ENCODE measurements at places on chromosomes 5 and 9.

- no peak for DNase-seq
Measured at GRCh38 chr5:62155988-62156387, 150.0 kb upstream of the KIF2A start.

GRCh38 chr9:136776947-136777346 lies 12.6 kb upstream of the LCN15 start:
- DNase-seq = no peak

GRCh38 chr5:39475881-39476842 lies 51.4 kb upstream of the DAB2 start:
- no peak for DNase-seq

DNA sequence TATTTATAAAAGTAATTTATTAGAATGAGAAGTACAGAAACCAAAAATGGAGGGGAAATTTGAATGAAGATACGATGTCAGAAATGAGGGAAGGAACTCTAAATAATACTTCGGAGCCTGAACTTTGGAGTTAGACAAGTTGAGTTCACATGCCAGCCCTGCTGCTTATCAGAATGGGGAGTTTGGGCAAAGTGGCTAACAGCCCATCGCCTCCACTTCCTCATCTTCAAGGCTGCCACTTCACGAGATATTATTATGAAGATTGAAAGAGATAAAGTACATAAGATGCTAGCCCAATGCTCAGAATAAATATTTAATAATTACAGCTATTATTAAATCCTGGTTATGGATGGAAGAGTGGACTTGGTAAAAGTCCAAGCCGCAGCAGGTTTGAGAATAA lies 56.2 kb upstream of the ABCA1 start:
- no peak for DNase-seq

DNA sequence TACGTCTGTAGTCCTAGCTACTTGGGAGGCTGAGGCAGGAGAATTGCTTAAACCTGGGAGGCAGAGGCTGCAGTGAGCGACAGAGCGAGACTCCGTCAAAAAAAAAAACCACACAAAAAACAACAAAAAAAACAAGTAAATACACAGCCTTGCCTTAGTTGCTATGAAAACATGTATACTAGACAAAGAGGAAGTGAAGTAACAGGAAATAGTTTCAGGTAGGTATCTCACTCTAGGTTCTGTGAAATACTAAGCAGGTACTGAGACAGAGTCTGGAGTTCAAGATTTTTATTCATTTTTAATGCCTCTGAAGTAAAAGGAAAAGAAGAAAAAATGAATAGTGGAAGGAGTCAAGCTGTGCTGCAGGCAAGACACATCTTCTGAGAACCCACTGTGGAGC lies 687.9 kb upstream of the RGMB start:
- no peak for DNase-seq

- no peak for DNase-seq
Measured at GRCh38 chr5:65854925-65855324, 71.5 kb upstream of the ERBIN start.

DNA sequence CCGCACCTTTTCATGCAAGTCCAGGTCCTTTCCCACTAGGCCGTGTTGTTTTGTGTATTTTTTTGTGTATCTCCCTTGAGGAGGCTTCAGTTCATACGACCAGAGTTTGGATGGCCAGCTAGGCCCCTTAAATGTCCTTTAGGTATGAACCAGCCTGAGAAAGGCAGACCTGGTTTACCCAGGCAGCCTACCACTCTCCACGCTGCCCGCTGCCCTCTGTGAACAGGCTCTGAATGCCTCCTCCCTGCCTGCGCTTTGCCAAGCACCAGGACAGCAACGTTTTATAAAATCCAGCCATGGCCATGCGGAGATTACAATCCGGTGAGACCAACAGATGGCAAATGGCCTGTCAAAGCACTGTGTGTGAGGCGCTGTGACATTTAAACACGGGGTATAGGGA lies 626 bp upstream of the CLTB start:
- no peak for DNase-seq

DNA sequence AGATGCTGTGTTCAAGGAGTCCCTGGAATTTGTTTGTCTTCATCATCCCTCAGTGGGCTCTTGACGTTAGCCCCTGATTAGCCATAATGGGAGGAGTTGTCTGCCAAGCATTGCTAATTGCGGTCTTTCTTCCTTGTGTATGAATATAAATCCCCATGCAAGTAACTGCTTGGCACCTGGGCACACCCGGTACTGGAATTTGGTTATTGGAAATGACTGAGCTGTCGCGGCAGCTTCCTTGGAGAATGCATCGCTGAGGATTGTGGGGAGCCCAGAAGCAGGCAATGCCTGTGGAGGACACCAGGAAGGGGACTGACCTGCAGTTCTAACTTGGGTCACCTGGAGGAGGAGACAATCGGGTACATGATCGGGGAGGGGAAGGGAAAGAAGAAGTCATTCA lies 53.3 kb upstream of the CTSL start:
- DNase-seq = no peak

GRCh38 chr9:136726631-136727191 lies 14.3 kb downstream of the DIPK1B start:
- DNase-seq = peak; percentile 81

GRCh38 chr5:160769301-160769700 lies 82.7 kb downstream of the ATP10B start:
- DNase-seq = no peak

DNA sequence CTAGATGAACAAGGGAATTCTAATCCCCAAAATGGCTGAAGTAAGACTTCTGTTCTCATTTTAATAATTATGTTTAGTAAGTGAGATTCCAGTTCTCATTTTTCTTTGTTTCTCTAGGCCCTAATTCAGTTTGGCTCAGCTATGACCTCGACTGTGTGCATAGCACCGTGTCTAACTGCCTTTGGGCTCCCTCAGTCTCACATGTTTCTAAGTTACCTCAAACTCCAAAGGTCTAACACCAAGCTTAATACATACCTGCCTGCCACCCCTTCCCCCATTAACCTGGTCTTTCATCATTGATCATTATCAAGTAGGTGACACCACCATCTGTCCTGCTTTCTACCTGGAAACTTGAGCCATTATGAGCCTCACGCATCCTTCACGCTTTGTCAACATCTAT lies 273.2 kb downstream of the SAXO1 start:
- no peak for DNase-seq

- no peak for DNase-seq
Measured at GRCh38 chr5:131763968-131764367, 32.8 kb downstream of the FNIP1 start.

- DNase-seq = no peak
Measured at GRCh38 chr5:78647351-78647818, 1.2 kb downstream of the LHFPL2 start.

DNA sequence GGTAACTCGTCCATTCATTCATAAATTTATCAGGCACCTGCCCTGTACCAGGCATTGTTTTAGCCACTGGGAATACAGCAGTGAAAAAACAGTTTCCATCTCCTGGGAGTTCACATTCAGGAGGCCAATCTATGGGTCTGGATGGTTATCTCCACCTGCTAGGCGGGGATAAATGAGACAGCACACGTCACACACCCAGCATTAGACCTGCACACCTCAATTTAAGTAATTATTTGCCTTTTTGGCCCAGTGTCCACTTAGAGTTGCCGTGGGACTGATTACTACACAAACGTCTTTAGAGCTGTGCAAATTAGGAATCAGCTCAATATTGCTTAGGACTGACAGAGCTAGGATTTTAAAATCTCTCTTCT lies 46.1 kb downstream of the STK10 start:
- no peak for DNase-seq

DNA sequence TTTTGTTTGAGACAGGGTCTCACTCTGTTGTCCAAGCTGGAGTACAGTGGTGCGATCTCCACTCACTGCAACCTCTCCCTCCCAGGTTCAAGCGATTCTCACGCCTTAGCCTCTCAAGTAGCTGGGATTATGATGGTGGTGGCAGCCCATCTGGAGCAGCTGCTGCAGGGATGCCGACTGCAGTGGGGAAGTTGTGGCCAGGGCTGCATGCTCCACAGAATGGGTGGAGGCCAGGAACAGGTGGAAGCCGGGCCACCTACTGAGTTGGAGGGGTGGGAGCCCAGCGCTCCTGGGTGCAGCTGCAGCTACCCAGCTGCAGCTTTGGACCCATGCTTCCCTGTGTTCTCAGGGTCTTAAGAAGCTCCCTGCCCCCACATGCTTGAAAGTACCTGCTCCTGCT lies 99.7 kb downstream of the SCAI start:
- DNase-seq = no peak

DNA sequence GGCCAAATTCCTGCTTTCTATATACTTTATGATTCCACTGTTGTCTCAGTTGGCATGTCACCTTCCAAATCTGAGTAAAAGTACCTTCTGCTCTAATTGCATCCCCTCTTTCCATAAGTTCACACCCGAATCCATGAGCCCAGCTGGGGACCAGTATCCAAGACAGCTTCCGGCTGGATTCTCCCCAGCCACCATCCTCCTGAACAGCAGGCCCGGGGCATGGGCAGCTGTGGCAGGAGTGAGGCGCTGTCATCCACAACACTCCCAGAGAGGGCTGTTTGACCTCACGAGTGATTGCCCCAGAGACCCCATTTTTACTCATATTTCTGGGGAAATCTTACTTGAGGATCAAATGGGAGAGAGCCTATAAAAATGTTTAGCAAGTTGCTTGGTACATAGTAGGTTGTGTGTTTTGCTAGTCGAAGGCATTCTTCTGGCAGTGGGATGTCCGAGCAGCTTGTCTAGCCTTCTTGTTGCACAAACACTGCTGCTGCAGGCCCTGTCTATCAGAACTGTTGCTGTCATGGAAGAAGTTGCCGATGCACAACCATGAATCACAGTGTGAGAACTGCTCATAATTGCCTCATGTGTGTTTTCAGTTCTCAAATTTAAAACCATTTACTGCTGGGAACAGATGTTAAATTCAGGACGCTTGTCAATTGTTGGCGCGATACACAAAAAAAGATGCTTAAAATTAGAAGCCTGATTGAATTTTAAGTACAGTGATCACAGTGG lies 93.8 kb downstream of the HSPA4 start:
- no peak for DNase-seq

DNA sequence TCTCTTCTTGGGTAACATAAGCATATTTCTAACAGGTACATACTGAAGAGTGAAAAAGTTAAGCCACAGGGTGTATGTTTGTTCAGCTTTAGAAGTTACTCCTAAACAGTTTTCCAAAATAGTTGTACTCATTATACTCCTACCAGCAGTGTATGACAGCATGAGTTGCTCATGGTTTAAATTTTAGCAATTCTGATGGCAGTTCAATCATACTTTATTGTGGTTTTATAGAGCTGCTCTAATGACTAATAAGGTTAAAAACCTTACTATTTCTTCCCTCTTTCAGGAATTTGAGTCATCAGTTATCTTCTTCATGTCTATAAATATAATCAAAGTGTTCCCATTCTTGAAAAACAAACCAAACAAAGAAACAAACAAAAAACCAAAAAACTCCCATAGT lies 81.5 kb downstream of the CAAP1 start:
- DNase-seq = no peak

DNA sequence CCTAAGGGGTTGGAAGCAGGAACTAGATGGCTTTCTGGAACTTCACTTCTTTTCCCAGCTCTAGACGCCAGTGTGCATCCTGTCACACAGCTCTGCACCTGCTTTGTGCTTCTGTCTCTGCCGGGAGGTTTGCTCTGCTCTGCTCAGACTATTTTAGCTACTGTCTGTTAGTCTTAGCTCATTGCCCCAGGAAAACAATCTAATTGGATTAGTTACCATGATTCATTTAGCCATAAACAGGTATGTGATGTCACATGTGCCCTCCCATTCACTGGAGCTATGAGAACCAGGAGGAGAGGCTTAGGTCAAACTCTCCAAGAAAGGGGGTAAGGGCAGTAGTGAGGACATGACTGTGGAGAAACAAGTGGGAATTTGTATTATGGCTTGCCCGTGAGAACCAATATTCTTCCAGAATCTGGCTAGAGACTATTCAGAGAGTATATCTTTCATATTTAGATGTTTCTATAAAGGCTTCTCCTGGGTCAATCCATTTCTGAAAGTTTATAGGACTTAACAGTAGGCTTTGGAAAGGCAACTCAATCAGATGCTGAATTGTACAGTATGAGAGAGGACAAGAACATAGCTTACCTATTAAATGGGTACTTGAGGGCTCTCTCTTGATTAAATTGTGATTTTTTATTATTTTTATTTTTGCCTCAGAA lies 22.4 kb upstream of the NREP start:
- DNase-seq = no peak

- no peak for DNase-seq
Measured at GRCh38 chr5:17196697-17197096, 20.7 kb upstream of the BASP1 start.

DNA sequence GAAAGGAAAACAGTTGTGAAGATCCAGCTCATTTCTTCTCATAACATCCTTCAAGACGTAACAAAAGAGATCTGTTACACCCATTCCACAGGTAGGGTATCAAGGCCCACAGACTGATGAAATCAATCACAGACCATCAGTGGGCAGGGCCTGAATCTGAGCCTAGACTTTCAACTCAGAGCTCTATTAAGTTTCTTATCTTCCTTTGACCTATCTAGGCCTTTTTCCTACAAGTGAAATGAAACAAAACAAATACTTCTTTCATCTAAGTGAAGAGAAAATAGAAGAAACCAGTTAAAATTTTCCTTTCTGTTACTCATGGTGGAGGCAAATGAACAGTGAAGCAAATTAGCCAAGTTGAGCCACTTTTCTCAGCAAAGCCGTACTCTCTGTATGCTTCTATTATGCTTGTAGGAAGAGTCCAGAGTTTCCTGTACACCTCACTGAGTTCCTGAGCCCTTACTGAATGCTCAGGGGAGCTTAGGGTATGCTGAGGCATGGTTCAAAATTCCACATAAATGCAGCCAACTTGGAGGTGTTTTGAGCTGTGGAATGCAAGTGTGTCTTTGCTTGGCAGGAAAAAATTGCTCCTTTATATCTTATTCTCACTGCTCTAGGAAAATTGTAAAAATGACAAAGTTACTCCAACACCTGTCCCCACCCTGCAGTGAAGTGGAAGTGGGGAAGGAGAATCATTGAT lies 91.9 kb downstream of the FEM1C start:
- no peak for DNase-seq

DNA sequence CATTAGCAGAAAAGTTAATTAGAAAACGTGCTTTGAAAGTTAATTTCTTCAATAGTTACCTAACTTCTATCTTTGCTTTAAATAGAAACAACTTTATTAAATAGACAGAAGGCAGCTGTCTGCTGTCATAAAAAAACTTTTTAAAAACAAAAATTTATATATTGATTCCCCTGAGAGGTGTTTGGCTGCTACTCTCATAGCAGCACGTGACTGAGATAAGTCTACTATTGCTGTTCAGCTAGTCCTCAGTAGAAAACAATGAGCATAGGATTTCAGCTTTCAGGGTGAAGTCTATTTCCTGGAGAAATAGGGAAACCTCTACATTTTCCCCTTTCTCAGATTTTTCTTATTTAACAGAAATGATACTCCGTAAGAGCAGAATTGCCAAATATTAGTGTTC lies 135.0 kb upstream of the FBN2 start:
- DNase-seq = no peak

All from GM13976 (cell line).